ENCODE measurements at places on chromosomes 3 and 15. TPM values are rescaled to one million over a fixed set of nuclear protein-coding genes. Genes with fewer than 3 reads are reported as not detected.

WDR82 gene
- total RNA-seq, result 63.9 TPM

MME gene
- 152 TPM for total RNA-seq

TMEM207 gene
- not detected for total RNA-seq

FGF12 gene
- 0.17 TPM for total RNA-seq

GOLGA8T gene
- 0.26 TPM for total RNA-seq

PLIN1 gene
- 0.51 TPM for total RNA-seq

GPR160 gene
- 0.50 TPM for total RNA-seq

DTWD1 gene
- total RNA-seq, result 156 TPM

Measured in fibroblast of lung (primary cell).